Activated CD4-positive, alpha-beta T cell treated with anti-CD3 and anti-CD28 coated beads, Interleukin-10, Interleukin-2, amounts not matched to agents 100 ng/mL and 50 ng/mL, durations not matched to agents 16 hours and 8 hours (primary cell): ENCODE measurements at places on chromosomes 3 and 15.

- no peak for DNase-seq
Observed at GRCh38 chr3:487614-488013, 291.1 kb downstream of the CHL1 start.

- no peak for DNase-seq
Observed at GRCh38 chr3:190108804-190109203, 11.9 kb downstream of the P3H2 start.

GRCh38 chr3:117408811-117409210 is 699.2 kb downstream of the TUSC7 start:
- no peak for DNase-seq

GRCh38 chr3:59380146-59380545 is 330.3 kb upstream of the CFAP20DC start:
- DNase-seq = no peak

DNA sequence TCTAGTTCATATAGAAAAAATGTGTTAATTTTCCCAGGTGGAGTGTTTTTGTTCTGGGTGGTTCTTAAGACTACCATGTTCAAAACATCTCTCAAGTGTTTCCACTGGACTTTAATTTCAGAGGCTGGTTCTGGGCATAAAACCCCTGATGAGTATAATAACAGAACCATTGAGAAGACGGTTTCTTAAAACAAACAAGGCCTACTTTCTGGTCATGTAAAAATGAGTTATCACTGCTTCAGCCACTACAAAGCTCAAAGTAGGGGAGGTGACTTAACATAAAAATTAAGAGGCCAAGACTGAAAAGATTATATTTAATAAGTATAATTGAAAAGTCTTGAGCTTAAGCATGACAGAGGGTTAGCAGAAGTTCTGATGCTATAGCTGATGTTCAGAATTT is 33.8 kb downstream of the RYR3 start:
- DNase-seq = no peak

DNA sequence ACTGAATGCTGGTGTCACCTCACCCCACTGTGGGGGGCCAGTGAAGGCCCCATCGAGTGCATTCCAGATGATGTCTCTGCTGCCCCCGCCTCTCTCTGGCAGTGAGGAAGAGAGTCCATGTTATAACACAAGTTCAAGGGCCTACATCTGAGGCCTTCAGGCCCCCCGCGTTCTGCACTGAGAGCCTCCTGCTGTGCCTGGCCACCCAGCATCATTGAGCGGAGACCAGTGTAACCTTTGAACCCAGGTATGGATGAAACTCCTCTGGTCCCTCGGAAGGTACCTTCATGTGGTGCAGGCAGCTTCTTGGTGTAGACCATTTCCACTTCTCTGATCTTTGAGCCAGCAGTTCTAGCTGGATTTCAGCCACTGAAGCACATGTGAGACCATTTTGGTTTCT is 324.9 kb downstream of the OCA2 start:
- no peak for DNase-seq

- DNase-seq = no peak
Observed at GRCh38 chr3:150035301-150035779, 64.6 kb upstream of the PFN2 start.
